ENCODE measurements at places on chromosomes 2 and 18.
A peak's percentile ranks its signal among the peaks of the same experiment; 100 is the strongest.

- no peak for DNase-seq
Measured at GRCh38 chr2:159879051-159879604, 81.1 kb upstream of the CD302 start.

DNA sequence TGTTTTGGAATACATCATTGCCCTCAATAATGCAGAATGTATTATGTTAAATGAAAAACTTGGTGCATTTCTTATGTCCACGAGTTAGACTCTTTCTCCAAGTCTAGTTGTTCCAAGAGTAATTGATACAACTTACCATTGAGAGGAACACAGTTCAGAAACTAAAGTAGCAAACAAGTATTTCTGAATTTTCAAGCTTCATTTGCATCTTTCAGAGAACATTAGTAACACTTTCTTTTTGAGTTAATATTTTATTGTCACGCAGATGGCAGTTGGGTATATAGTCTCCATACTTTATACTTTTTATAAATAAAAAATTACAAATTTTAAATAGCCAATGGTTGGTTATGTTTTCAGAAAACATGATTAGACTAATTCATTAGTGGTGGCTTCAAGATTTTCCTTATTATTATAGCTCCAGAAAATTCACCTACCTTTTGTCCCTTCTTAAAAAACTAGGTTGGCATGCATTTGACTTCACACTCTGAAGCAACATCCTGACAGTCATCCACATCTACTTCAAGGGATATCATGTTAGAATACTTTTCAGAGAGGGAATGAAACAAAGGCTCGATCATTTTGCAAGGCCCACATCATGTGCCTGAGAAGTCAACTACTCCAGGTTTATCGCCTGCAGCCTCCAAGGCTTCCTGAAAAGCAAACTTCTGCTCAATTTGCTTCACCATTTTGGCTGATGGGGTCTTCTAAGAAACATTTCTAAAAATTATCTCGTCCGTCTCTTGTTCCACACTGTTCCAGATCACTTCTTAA, 29.9 kb downstream of the LYPD6B start:
- DNase-seq, result no peak

- no peak for DNase-seq
Measured at GRCh38 chr2:119647440-119648169, 31.4 kb upstream of the TMEM177 start.

- no peak for DNase-seq
Measured at GRCh38 chr2:62657783-62658182, 47.7 kb upstream of the EHBP1 start.

DNA sequence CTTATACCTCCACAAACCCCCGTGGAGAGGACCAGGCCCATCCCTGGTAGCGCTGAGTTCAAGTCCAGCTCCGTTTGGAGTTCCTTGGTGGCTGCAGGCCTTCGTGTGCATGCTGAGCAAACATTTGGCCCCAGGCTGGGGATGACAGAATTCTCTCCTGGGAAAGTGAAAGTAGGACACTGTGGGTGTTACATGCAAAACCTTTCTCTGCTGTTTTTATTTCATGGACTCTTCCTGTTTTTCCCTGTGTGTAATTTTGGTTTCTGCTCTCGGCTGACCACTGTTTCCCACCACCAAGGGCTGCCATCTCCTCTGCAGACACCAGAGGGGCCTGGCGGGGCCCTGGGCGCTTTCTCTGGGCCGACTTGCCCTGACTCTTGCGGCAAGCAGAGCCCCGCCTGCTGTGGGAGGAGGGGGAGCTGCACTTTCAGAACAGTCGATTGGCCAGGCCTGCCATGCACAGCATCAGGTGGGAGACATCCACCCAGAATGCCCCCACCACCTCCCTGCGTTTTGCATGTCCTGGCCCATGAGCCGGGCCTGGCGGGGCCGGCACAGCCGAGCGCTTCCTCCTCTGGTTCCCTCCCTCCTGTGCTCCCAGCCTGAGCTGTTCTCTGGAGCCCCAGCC, 102.4 kb downstream of the CABLES1 start:
- DNase-seq, result peak; percentile 40

GRCh38 chr2:61151436-61151835, 10.6 kb upstream of the C2orf74 start:
- no peak for DNase-seq

- no peak for DNase-seq
Measured at GRCh38 chr2:120774557-120775160, 39.0 kb downstream of the GLI2 start.

- DNase-seq, result no peak
Measured at GRCh38 chr2:240519396-240520129, 38.2 kb downstream of the ANKMY1 start.

GRCh38 chr2:56132138-56132537, 51.7 kb upstream of the CCDC85A start:
- no peak for DNase-seq

- DNase-seq, result no peak
Measured at GRCh38 chr2:127020536-127020935, 86.4 kb downstream of the BIN1 start.

- no peak for DNase-seq
Measured at GRCh38 chr2:222656526-222657446, 894 bp upstream of the FARSB start.

DNA sequence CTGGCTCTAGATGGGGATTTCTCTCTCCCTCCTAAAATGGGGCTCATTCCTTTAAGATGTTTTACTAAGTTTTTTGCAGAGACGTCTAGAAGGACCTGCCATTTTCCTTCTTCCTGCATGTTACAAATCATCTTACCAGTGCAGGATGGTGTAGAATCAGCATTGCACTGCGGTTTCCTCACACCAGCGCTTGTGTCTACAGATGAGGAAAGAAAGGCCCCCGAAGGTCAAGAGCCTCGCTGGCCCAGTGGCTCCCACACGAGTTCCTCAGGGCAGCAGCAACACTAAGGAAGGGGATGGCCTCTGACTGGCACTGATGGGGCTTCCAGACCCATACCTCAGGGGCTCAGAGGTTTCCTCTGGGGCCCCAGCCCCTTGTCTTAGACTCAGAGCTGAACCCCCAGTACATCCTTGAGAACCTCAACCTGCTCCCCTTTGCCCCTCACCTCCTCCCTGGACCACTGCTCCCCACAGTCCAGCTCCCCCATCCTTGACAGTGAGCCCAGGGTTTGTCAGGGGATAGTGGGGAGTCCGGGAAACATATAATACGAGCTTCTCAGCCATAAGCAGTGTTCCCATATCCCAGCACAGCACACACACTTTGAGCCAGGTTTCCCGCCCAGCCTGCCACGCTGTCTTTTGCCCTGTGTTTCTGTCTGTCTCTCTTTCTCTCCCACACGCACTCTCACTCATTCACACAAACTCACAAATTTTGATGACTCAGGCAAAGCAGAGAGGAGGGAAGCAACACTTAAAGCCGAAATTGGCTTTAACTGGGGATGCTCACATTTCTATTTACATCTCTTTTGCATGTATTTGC, 29.4 kb downstream of the ZFP36L2 start:
- DNase-seq, result no peak

DNA sequence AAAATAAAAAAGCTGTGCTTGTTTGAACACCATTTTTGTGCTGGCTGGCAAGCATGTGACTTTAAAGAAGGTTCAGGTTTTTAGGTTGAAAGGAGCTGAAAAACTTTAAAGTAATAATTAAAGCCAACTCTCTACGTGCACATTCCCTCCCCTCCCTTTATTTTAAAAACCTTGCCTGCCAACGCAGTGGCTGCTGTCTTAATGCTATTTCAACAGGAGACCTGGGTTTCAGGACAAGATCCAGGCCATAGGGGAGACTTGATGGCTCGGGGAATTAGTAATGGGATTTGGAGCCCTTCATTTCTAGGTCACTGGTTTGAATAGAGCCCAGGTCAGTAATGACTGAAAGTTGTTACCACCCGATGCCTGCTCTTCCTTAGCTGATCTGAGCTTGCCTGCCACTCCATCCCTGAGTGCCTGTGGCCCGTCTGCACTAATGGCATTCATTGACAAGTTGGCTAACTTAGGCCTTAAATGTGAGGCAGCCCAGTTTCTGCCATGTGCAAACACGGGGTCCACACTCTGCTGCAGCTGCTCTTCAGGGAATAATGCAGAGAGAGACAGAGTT, 1233.2 kb upstream of the ZEB2 start:
- no peak for DNase-seq

- DNase-seq, result no peak
Measured at GRCh38 chr2:195768431-195768830, 111.4 kb downstream of the SLC39A10 start.

GRCh38 chr2:65390134-65390533, 42.3 kb downstream of the SPRED2 start:
- no peak for DNase-seq

- DNase-seq, result no peak
Measured at GRCh38 chr2:104871972-104872865, 18.3 kb downstream of the POU3F3 start.

DNA sequence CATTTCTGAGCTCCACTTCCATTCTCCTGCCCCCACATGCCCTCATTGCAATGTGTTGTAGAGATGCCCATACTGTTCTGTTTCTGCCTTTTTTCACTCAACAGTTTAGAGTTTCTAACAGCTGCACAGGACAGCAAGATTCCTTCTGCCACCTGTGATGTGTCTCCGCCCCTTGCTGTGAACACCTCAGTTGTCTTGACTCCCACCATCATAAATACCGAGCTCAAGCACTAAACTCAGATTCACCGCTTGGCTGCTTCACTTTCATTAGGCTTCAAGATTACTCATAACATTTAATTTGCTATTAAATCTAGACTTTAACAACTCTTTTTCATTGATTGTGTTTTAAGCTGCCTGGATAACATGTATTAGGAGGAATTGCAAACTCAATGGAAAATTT, 141.0 kb downstream of the MAP2 start:
- DNase-seq, result no peak

GRCh38 chr2:129747500-129748125, 231.9 kb upstream of the RAB6C start:
- DNase-seq, result no peak

- DNase-seq, result no peak
Measured at GRCh38 chr18:7927119-7927518, 360.0 kb downstream of the PTPRM start.

DNA sequence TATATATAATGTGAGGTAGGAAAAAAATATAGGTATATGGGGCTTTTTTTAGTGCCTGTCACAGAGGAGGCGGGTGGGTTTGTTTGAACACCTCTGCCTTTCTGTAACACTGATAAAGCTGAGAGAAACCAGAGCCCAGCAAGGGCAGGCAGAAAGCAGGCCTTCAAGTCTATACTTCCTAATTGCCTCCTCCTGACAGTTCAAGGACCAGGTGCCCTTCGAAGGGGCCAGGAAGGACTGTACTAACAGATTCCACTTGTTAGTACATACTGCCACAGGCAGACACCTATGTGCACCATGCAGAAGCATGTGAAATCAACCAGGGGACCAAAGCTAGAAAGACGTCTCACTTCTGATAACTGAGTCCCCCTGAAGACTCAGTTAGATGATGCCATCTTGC, 13.8 kb downstream of the SLC1A4 start:
- no peak for DNase-seq

GRCh38 chr2:126187668-126188067, 468.3 kb upstream of the GYPC start:
- DNase-seq, result no peak

DNA sequence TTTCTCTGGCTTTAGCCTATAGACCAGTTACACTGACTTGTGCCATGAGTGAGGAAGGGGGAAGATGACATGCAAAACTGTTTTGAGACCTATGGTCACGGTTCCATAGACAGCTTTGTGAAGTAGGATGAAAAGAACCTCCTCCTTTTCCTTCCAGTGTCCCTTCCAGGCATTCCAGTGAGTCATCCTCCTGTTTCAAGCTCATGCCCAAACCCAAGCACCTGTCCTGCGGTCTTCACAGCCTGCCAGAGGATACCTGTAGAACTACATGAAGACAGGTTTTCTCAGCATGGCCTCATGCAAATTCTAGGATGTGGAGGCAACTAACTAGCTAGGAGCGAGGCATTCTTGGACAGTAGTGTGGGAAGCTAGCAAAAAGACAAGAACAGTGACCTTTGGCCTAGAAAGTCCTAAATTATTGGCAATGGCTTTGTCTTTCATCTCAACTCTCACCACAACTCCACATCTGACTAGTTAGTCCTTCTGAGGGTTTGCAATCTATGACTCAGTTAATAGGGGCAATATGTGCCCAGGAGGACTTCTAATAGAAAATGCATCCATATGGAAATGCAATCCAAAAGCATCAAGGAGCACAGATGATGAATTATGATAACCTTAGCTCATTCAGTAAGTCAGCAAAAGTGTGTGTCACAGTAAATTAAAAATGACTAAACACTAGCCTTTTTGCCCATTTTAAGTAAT, 154.7 kb downstream of the RBM43 start:
- DNase-seq, result no peak

DNA sequence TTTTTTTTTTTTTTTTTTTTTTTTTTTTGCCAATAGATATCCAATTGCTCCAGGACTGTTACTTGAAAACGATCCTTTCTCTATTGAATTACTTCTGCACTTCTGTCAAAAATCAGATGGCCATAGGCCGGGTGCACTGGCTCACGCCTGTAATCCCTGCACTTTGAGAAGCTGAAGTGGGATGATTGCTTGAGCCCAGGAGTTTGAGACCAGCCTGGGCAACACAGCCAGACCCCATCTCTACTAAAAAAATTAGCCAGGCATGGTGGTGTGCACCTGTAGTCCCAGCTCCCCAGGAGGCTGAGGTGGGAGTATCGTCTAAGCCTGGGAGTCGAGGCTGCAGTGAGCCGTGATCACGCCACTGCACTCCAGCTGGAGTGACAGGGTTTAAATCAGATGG, 4.3 kb upstream of the CHCHD5 start:
- no peak for DNase-seq

- DNase-seq, result no peak
Measured at GRCh38 chr2:47126783-47127182, 28.3 kb downstream of the STPG4 start.

DNA sequence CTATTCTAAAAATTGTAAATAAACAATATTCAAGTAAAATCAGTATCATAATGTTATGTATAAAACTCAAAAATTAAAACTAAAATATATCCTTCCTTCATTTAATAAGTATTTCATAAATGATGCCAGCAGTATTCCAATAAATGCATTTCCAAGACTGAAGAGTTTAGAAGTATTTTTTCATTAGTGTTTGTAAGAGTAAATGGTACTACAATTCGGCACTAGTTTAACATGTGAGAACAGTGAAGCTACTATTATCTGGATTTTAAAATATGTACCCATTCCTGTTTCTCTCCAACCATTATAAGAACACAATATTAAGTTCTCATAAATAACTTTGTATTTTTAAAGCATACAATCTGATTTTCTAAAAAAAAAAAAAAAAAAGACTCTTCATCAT, 3.3 kb downstream of the BAZ2B start:
- no peak for DNase-seq

DNA sequence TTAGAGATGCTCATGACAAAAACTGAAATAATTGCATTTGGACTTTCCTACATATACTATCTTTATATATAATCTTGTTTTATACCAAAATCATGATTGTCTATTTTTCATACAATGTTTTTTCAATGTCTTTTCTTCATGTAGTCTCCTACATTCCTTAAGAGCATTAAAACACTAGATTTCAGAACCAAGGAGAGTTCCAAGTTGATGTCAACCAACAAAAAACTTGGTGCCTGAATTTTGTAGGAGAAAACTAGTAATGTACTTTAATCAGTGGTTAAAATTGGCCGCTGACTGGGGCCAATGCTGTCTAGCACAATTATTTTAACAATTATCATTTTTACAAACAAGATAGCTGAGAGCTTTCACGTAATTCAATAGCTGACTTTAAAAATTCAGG, 678.8 kb downstream of the DCC start:
- no peak for DNase-seq

GRCh38 chr2:102005989-102006885, 14.5 kb downstream of the IL1R2 start:
- no peak for DNase-seq

GRCh38 chr2:51534166-51534565, 502.2 kb upstream of the NRXN1 start:
- DNase-seq, result no peak

- DNase-seq, result no peak
Measured at GRCh38 chr2:98734823-98735260, 3.9 kb upstream of the MGAT4A start.
